Stromal cell of bone marrow (primary cell): ENCODE measurements at places on chromosomes 1 and 21.

- no peak for DNase-seq
These were observed 52.9 kb downstream of the ESRRG start for GRCh38 chr1:216670118-216670883.

- DNase-seq: no peak
These were observed 84.2 kb upstream of the RGS2 start for GRCh38 chr1:192724670-192725069.

DNA sequence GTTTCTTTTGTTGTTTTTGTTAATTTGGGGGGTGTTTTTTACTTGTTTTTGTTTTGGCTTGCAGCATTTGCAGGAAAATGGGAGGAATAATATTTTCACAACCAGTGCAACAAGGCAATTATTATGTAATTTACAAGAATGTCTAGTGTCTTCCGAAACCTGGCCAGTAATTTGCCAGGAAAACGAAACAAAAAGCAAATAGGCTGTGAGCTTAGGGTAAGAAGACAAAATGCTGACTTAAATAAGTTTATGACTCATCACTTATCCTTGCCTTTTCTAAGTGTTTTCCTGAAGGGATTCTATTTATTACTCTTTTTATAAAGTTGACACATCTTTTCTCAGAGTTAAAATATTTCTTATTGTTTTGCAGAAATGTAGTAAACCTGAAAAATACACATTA is 49.8 kb downstream of the KCNT2 start:
- DNase-seq: peak; percentile 67

- no peak for DNase-seq
These were observed 5.1 kb downstream of the CA14 start for GRCh38 chr1:150262388-150263320.

GRCh38 chr21:26546446-26547097 is 26.5 kb downstream of the CYYR1 start:
- DNase-seq: no peak

- DNase-seq: no peak
These were observed 1.4 kb downstream of the RWDD2B start for GRCh38 chr21:29017639-29018237.

DNA sequence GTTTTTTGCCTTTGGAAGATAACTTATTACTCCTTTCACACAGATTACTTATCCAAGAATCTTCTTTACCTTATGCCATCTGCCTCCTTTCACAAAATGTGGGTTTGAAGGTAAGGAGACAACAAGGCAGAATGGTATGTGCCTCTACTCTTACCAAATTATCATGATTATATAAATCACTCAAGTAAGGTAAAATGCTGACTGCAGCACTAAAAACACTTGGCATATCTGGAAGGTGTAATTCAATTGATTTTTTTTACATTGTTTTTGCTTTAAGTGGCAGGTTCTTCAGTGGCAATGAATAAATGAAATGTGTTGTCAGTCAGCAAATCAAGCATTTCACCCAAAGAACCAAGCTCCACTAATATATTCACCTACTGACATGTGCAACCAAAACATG is 346.1 kb downstream of the OMA1 start:
- DNase-seq: no peak

DNA sequence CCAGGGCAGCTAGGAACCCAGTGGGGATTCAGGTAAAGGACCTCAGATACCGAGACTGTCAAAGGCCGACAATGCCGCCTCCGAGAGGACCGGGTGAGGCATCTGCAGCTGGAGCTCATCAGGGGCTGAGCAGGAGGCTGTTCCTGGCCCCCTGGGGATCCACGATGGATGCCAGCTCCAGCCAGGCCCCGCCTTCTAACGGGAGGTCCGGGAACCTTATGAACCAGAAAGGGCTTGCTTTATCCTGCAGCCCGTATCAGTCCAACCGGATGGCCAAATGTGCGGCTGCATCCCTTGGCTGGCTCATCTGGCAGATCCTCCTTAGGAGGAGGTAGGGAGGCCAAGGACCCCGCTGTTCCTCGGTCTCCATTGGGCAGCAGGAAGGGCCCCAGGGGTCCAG is 32.0 kb downstream of the SLC45A1 start:
- no peak for DNase-seq

- DNase-seq: no peak
These were observed 24.9 kb upstream of the TENT5B start for GRCh38 chr1:27037518-27037917.

- no peak for DNase-seq
These were observed 68.0 kb downstream of the ADAMTS1 start for GRCh38 chr21:26777166-26777565.

- peak; percentile 28 for DNase-seq
These were observed 23.1 kb upstream of the ERI3 start for GRCh38 chr1:44377925-44378784.

DNA sequence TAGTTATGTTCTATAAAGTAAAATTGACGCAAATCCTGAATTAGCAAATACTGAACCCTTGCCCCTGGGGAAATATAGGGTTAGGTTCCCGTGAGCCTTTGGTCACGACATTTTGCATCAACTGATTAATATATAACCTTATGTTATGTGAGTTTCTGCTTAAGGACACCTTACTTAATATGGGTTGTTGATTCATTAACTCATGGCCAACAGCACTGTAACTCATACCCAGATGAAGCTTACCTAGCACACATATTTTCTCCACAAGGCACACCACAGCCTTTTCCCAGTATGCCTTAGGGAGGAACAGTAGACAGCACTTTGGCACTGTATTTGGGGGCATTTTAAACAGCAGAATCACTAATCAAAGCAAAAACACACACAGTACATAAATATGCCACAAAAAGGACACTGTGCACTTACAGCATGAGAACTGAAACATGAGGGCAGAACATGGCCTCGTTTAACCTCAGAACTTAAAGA is 15.1 kb downstream of the INAVA start:
- no peak for DNase-seq

DNA sequence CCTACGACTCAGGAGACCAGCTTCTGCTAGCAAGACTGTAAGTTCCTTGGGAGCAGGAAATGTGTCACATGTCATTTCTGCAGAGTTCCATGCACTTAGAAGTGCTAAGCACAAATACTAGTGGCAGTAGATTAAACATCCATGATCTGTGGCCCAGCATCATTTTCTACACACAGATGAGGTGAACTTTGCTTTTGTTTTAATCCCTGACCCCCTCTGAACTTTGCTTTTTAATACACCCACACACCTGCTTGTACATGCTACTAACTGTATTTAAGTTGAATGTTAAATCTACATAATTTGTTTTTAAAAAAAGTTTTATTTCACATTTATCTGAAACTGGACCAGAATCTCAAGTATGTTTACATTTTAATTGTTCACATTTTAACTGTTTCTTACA is 24.5 kb downstream of the SLC35D1 start:
- DNase-seq: no peak

- DNase-seq: no peak
These were observed 73.8 kb downstream of the HSF2BP start for GRCh38 chr21:43585514-43585913.

DNA sequence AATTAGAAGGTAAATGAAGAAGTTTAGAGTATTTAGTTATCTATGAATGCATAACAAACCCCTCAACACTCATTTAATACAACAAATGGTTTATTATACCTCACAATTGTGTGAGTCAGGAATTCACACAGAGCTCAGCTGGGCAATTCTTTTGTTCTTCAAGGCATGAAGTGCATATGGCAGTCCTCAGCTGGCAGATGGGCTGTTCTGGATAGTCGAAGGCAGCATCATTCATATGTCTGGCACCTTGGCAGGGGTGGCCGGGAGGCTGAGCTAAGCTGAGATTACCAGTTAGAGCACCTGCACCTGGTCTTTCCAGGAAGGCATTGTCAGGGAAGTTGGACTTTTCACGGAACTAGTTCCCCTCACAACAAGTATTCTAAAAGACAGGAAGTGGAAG is 286.2 kb upstream of the DUSP10 start:
- no peak for DNase-seq

- peak; percentile 23 for DNase-seq
These were observed at the start of gene FNBP1L for GRCh38 chr1:93447481-93448291. FNBP1L (plus strand) TSS chr1:93448118; CDS start chr1:93448282, 164 bp downstream.

DNA sequence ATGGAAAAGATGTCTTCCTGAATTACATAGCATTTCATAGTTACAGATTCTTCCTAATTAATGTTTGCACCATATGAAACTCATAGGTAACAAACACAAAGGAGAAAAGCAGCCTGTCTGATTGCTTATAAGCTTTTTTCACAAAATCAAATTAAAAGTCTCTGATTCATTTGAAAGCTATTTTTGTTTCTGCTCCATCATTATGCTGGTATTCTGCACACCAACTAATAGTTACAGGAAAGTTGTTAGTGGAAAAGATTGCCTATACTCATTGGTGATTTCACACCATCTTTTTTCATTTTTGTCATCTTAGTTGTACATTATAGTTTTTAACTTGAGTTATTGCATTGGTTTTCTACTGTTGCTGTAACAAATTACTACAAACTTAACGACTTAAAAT is 70.0 kb downstream of the PRKAA2 start:
- DNase-seq: peak; percentile 5

GRCh38 chr1:52182874-52183400 is 41.0 kb downstream of the ZFYVE9 start:
- DNase-seq: no peak

DNA sequence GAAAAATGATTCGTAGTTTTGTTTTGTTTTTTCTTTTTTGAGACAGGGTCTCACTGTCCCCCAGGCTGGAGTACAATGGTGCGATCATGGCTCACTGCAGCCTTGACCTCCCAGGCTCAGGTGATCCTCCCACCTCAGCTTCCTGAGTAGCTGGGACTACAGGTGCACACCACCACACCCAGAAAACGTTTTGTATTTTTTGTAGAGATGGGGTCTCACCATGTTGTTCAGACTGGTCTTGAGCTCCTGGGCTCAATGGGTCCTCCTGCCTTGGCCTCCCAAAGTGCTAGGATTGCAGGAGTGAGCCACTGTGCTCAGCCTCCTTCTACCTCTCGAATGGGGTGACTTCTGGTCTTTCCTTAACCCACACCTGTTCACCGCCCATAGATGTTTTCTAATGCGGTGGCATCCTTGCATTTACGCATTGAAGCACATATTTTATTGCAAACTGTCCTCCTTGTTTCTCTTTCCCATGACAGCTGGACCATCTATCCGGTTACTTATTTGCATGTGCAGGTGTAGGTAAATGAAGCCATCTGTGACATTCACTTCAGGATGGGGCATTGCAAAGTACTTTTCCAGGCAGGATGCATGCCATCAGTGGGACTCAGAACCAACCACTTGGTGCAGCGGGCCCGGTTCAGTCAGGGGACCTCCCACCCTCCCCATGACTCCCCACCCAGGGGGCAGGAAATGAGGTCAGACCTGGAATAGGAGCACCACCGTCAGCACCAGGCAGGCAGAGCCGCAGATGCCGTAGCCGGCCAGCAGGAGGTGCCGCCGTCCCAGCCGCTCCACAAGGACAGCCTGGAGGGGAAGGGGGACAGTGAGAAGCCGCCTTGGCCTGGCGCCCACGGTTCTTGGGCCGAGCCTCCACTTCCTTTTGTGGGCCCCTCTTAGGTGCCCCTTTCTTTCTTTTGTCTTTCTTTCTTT is 16.5 kb downstream of the SLC2A7 start:
- DNase-seq: no peak

DNA sequence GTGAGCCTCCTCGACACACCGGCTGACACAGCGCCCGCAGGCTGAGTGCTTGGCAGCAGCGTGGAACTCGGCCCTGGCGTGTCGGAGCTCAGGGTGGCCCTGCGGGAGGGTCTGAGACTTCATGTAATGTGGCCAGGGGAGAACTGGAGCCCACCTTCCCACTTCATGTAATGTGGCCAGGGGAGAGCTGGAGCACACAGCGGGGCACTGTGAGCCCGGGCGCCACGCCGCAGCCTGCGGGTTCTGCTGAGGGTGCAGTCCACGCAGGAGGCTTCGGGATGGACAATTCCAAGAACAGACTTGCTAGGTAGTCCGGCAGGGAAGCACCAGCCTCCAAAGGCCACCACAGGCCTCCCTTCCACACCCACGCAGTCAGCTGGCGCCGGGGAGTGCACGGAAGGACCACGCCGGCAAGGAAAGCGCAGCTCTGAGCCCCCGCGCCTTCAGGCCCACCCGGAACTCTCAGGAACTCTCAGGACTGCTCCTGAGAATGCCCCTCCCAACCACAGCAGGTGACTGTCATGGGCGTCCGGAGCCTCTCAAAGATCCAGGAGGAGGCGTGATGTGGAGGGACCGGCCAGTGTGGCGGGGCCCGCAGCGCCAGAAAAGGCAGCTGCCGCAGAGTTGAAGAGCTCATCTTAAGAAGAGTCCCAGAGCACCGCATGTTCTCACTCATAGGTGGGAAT is 19.3 kb upstream of the ADARB1 start:
- no peak for DNase-seq

GRCh38 chr21:14520535-14520934 is 25.6 kb downstream of the SAMSN1 start:
- no peak for DNase-seq

DNA sequence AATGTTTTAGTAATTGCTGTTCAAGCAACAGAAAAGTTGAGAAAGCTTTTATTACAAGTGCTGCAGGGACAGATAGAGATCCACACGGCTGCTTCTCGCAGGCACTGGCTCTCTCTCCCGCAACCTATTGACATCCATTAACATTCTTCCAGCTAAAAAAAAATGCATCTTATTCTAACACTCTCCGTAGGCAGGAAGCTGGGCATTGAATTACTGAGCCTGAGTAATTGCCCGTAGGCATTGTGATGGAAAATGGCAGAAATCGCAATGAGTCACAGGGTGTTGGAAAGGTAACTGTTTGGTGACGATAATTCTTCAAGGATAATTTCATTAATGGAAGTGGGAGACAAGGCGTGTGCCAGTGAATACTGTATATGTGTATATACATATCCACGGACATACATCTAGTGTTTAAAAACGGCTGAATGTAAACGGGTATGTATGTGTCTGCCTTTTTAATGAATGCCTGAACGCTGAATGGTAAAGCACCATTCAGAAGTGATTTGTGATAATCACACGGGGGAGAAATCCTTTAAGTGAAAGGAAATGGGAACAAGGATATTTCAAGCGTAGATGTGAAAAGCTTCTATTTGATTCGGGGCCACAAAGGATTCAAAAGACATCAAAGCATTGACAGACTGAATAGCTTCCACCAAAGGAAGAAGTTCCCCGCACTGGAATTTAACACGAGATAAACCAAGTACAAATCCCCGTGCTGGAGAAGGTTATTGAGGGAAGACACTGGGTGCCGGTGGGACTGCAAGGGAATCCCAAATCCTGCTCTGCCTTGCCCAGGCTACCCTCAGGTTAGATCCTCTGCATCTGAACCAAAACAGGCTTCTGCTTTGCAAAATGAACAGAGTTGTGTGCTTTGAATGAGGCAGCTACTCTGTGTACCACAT is 567.2 kb downstream of the NPHP4 start:
- no peak for DNase-seq

DNA sequence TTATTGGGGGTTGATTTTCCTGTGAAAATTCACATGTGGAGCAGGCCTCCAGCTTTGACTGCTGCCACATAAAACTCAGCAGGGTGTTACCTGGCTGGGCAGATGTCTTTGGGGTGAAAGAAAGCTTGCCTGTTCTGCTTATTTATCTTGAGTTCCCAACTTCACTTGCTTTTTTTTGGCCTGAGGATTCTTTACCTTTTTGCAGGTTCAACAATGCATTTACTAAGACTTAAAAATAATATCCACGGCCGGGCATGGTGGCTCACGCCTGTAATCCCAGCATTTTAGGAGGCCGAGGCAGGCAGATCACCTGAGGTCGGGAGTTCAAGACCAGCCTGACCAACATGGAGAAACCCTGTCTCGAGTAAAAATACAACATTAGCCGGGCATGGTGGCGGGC is 509.1 kb downstream of the KIF26B start:
- no peak for DNase-seq
